Stimulated activated CD4-positive, alpha-beta T cell treated with anti-CD3 and anti-CD28 coated beads, Interleukin-1b, Interleukin-23, amount 100 ng/mL, for 4 hours (primary cell): ENCODE measurements at places on chromosomes 7 and 10.

DNA sequence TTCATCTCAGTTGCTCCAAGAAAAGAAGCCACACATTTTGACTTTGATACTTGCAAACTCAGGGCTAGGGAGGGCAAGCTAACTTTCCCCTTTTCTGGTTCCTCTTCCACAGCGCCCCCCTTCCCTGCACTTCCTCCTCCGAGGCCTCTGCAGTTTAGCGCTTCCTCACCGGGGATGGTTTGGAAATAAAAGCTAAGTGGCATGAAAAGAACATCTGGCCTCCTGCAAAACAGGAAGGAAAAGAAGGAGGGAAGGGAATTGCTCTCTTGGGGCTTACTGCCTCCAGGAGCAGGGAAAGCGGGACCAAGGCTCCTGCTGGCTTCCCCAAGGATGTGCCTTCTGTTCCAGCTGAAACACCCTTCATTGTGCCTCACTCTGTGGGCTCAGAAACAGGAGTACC, 42.3 kb downstream of the PRKCQ start:
- no peak for DNase-seq

DNA sequence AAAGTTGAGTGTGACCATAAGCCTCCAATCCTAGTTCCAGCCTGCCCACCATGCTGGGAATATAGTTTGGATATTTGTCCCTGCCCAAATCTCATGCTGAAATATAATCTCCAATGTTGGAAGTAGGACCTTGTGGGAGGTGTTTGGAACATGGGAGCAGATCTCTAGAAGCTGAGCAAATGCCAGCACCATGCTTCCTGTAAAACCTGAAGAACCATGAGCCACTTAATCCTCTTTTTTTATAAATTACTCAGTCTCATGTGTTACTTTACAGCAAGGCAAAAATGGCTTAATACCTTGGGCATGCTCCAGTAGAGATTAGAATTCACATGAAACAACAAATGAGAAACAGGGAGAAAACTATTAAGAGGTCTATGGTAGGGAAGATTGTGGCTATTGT, 27.2 kb downstream of the STEAP1 start:
- DNase-seq = no peak

DNA sequence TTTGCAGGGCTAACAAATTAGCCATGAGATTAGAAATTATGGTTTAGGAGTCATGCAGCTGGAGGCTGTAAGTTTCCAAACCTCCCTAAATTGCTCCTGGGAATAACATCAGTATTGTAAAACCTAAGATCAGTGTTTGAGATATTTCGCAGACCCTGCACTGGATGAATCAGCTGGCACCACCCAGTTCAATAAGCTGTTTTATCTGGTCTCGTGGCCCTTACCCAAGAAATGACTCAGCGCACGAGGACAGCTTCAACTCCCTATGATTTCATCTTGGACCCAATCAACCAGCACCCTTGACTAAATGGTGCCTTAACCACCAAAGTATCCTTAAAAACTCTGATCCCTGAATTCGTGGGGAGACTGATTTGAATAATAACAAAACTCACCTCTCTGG, 482.0 kb upstream of the PCDH15 start:
- no peak for DNase-seq

- DNase-seq = no peak
These were observed 673.6 kb downstream of the IPMK start for GRCh38 chr10:57593983-57594573.

- no peak for DNase-seq
These were observed 484.0 kb upstream of the MBL2 start for GRCh38 chr10:53256623-53257022.

GRCh38 chr7:3103614-3104398, 60.1 kb upstream of the CARD11 start:
- DNase-seq = no peak
